ENCODE measurements at places on chromosomes 11 and 22.

- no peak for DNase-seq
Measured at GRCh38 chr11:75954039-75954438, 139.0 kb downstream of the UVRAG start.

DNA sequence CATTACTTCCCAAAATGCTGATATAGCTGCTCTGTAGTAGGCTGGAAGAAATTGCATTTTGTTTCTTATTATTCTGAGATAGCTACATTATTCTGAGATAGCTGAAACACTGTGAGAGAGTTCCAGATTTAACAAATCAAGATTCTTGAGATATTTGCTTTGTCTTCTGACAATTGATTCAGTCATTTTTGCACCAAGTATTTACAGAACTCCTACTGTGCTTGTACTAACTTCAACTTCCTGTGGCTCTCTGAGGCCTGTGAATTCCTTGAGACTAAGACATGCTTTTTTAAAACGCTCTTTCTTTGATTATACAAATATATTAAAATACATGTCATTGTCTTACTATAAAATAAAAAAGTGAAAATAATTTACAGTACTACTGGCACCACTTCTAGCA lies 52.7 kb downstream of the USP47 start:
- no peak for DNase-seq

DNA sequence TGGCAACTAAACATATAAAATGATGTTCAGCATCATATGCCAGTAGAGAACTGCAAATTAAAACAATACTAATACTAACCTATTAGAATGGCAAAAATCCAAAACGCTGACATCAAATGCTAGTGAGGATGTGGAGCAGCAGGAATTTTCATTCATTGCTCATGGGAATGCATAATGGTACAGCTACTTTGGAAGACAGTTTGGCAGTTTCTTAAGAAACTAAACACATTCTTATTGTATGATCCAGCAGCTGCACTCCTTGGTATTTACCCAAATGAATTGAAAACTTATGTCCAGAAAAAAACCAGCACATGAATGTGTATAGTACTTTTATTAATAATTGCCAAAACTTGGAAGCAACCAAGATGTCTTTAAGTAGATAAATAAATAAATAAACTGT lies 258.0 kb downstream of the TENM4 start:
- no peak for DNase-seq

GRCh38 chr11:123314972-123315371 lies 115.1 kb upstream of the GRAMD1B start:
- DNase-seq: no peak

- no peak for DNase-seq
Measured at GRCh38 chr11:11215058-11215815, 137.8 kb downstream of the CSNK2A3 start.

GRCh38 chr22:30253205-30253852 lies 6.8 kb upstream of the LIF start:
- DNase-seq: no peak

- DNase-seq: no peak
Measured at GRCh38 chr11:118232659-118233058, 7.8 kb upstream of the JAML start.

All from T1000 (cell line).